ENCODE measurements at places on chromosomes 4 and X. TPM values are rescaled to one million over a fixed set of nuclear protein-coding genes. Genes with fewer than 3 reads are reported as not detected.

- DNase-seq: no peak
These were observed 282.2 kb upstream of the SLIT2 start for GRCh38 chr4:19969492-19969891.

GRCh38 chr4:5300283-5300682, 249.0 kb downstream of the STK32B start:
- no peak for DNase-seq

Gene CTAG2
- not detected for polyA plus RNA-seq

- no peak for DNase-seq
These were observed 27.8 kb upstream of the SLC2A9 start for GRCh38 chr4:10048941-10049697.

GRCh38 chr4:102640669-102641068, 120.1 kb downstream of the MANBA start:
- DNase-seq: no peak

- DNase-seq: no peak
These were observed 53.4 kb downstream of the PALLD start for GRCh38 chr4:168550064-168550766.

GRCh38 chrX:100636321-100636991, at the start of gene TSPAN6:
Gene TSPAN6 (minus strand): TSS chrX:100636806. CDS start chrX:100636694, 112 bp downstream.
- peak; percentile 68 for DNase-seq

DNA sequence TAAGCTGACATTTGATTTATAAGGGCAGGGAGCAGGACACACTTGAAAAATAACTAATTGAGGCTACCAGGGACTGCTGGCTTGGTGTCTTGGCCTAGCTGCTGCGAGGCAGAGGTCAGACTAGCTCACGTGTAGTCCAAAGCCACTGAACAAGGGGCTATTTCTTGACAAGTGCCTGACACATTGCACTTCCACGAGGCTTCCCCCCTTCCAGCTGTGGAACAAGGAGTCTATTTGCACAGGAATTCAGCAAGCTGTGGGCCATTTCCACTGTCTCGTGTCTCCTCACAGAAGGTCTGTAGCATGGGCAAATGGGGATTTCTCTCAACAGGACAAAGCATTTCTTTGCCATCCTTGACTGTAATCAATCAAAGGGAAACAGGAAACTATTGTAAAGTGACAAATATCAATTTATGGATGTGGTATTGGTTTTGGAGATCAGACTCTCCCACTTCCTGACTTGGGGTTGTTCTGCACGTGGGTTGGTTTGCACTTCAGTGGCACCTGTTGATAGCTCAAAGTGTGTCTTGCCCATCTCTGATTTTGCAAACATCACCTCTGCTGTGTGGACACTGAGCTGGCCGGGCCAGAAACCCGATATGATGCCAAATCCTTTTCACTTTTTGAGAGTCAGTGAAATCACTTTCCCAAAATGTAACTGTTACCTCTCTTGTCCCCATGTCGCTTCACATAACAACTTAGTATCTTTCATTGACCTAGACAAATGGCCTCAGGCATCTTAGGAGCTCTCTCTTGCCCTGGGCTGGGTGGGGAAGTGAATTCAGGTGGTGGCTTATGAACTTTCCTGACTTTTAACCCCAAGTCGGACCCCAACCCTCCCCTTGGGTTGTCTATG, 107.4 kb upstream of the MAMLD1 start:
- DNase-seq: no peak

DNA sequence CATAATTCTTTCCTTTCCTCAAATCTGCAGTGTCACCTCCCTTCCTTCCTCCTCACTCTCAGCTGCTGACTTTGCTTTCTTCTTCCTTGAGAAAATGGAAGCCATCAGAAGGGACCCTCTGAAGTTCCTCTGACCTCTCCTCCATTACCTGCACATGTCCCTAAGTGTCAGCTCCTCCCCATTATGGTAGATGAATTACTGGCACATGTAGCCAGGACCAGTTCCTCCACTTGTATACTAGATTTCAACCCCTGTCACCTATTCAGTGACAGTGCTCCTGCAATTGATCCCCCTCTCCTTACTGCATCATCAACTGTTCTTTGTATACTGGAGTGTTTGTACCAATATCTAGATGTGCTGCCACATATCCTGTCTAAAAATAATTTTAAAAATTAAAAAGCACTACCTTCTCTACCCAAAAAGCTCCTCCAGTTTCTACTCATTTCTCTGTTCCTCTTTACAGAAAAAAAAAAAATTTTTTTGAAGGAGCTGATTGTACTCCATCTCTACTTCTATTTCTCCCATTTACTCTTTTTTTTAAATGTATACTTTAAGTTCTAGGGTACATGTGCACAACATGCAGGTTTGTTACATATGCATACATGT, 78.6 kb downstream of the CLCN5 start:
- DNase-seq: no peak

- DNase-seq: no peak
These were observed 21.7 kb upstream of the TMEM33 start for GRCh38 chr4:41913509-41913908.

- no peak for DNase-seq
These were observed 511.5 kb upstream of the FAM241A start for GRCh38 chr4:111633663-111634266.

DNA sequence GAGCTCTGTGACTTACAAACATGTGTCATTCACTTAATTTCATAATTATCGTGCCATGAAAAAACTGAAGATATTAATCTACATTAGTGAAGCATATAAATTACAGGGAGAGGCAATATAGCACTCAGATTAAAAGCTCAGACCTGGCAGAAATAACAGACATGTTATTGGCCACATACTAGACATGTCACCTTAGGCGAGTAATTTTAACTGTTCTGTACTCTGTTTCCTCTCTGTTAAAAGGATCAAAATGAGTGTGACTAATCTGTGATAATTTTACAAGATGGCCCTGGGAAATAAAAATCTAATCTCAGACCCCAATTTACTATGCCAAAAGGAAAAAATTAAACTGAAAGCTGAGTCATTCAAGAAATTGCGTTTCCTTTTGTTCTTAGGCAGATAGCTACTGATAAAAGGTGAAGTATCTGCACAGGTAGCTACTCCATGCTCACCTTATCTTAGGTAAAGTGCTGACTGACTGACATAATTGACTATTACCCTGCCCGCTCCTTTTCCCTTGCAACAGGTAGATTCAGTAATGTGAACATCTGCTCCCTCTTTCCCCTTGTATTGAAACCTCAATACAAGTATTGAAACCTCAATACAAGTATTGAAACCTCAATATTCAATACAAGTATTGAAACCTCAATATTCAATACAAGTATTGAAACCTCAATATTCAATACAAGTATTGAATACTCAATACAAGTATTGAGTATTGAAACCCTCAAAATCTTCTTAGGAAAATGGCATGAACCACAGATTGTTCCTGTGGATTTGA, 33.2 kb downstream of the RELL1 start:
- no peak for DNase-seq

DNA sequence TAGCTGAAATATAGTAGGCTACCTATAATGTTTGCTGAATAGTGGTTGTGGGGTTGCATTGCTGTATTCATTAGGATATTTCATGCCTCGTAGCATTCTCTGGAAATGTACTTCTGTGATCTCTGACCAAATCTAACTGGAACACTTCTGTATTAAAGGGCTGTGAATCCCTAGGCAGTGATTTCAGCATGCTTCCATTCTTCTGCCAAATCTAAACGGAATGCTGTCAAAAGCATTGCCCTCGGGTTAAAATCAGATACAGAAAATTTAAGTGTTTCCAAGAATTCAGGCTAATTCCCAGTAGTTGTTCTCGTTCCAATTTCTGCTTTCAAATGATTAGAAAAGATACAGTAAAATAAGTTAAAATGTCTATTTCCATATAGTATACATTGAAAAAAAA, 1847.5 kb upstream of the IGFBP7 start:
- no peak for DNase-seq

DNA sequence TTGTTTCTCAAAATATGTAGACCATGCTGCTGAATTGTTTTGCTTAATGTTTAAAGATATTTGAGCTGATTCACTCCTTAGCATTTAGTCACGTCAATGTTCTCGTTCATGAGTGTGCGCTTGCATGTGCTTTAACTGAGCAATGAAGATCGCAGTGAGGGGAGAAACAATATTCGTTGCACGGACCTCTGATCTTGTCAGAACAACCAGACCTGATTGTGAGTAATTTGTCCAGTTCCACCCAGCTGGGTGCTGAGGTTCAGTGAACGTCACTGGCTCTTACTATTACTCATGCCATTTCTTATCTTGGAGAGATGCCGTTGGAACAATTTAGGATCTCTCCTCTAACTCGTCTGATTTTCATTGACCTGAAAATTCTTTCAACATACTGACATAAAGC, 15.0 kb upstream of the PRKX start:
- DNase-seq: no peak

- no peak for DNase-seq
These were observed 36.4 kb downstream of the TMEM150C start for GRCh38 chr4:82525307-82525911.

GRCh38 chr4:123073650-123074049, 151.3 kb upstream of the NUDT6 start:
- no peak for DNase-seq

- DNase-seq: no peak
These were observed 1237.1 kb downstream of the PCDH19 start for GRCh38 chrX:99172958-99173357.

- DNase-seq: no peak
These were observed 103.4 kb downstream of the EFHC2 start for GRCh38 chrX:44240036-44240435.

Gene EXOC1L
- not detected for polyA plus RNA-seq

DNA sequence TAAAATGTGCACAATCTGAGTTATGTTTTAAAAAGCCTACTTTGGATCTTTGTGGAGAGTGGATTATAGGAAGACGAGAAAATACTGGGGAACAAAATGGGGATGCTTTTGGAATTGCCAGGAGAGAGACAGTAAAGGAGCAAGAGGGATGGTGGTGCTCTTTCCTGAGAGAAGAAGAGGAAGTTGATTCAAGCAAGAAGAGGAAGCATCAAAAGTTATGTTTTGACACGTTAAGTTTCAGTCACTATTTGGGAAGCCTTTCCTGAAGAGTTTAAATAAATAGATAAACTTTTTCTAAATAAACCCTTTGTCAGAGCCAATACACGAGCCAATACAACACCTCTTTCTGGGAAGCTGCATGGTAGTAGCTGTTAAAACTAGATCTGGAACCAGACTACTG, 394.1 kb downstream of the GALNTL6 start:
- DNase-seq: no peak

Gene LRIT3
- 0.20 TPM for polyA plus RNA-seq

- no peak for DNase-seq
These were observed 55.2 kb downstream of the TBC1D14 start for GRCh38 chr4:6964858-6965257.

Gene GAGE12E
- not detected for polyA plus RNA-seq

- no peak for DNase-seq
These were observed 100.9 kb upstream of the NKX1-1 start for GRCh38 chr4:1506956-1507721.

DNA sequence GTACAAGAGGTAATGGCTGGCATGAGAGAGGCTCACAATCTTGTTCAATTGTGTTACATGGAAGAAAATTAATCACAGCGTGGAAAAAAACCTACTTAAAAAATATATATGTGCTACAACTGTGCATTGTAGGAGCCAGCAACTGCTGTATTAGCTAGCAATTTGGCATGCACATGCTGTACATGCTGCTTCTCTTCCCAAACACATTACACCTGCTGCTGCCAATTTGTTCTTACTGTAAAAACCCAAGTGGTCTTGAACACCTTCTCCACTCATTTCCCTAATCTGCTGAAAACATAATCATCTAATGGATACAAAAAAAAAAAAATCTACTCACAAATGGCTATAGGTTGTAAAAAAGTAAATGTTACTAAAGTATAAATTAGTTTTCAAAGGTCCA, 264.2 kb downstream of the INPP4B start:
- DNase-seq: no peak

DNA sequence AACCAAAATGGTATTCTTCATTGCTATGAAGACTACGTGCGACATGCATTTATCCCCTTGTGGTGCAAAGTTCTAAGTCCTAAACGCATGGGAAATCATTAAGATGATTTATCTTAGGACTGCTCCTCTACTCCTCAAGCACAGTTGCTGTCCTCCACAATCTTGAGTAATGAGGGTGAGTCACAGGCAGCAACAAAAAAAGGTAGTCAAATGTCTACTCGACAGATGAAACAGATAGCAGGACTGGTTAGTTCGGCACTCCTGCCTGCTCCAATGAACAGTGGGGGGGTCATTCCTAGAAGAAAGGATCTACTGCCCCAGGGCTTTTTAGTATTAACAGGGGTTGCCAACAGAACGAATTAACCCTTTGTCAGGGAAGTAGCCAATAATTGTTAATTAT, 233.7 kb upstream of the FGF13 start:
- DNase-seq: no peak

GRCh38 chr4:96103086-96103485, 263.2 kb downstream of the PDHA2 start:
- DNase-seq: no peak
